ENCODE measurements at places on chromosomes 7 and 10.

GRCh38 chr7:139876622-139877283, 47.7 kb downstream of the TBXAS1 start:
- DNase-seq: no peak

- DNase-seq: no peak
Measured at GRCh38 chr7:110977127-110977737, 113.7 kb upstream of the LRRN3 start.

DNA sequence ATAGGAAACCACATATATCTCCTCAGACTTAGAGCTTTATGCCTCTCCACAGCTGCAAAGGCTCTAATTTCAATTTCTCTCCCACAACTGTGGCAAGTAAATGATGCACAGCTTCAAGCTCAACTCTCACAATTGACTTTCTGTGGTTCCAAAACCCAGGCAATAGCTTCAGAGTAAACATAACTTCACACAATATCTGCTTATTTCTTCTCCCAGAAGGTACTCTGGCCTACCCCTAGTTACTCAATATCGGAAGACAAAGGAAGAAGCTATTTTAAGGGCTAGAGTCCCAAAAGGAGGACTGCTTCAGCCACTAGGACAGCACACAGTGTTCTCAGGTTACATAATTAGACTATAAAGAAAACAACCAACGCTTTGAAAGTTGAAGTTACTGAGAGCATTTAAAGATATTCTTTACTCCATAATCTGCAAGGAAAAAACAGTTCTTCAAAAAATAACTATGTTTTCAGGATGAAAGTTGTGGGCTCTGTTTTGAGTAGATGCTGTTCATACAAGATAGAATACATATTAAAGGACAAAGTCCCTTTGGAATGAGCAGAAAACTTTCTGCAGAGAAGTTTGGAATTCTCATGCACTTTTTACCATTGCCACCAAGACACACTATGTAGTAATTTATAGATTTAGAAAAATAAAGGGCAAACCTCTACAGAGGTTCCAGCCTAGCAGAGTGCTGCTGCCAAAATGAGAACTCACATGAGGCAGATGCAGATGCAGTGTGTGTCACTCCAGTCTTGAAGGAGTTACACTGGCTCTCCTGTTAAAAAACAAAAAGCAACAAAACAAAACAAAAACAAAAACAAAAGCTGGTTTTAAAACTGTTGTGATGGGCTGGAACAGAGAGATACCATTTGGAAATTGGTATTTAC, 81.8 kb downstream of the NT5C2 start:
- no peak for DNase-seq

DNA sequence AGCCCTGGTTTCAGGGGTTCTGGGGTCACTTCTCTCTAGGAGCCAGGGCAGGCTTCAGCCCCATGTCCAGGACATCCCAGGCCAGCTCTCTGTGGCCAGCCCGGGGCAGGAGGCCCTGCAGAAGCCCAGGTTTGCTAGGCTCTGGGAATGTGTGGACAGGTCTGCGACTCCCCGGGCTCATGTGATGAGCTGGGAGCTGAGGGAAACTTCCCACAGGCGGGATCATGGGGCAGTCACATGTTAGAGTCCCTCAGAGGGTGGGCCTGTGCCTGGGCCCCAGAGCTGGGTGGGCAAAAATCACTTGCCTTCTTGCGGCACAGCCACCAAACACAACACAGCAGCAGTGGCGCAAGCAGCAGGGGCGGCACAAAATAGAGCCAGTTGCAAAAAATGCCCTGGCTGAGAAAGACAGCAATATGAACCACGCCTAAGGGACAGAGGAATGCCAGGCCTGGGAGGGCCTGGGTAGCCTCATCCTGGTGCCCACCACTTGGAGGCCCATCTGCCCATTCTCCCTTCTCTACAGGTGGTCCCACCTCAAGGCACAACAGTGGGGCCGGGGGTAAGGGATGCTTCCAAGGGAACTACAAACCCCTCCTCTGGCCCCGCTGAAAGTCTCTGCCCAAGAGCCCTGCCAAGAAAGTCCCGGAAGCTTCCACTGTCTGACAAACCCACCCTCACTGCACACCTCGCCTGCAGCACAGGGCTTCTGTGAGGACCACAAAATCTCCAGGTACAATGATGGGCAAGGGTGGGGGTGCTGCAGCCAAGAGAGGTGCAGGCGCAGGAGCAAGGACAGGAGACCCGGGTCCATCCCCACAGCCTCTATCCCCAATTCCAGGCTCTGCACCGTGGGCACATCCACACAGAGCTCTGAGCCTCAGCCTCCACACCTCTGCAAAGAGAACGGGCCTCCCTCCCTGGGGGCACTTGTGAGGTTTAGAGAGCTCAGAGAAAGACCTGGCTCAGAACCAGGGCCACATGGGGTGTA, 34.6 kb upstream of the ANTXRL start:
- DNase-seq: no peak

- DNase-seq: no peak
Measured at GRCh38 chr10:30396293-30396692, 37.7 kb upstream of the MAP3K8 start.

- peak; percentile 45 for DNase-seq
Measured at GRCh38 chr7:92133737-92134270, 473 bp downstream of the CYP51A1 start.

DNA sequence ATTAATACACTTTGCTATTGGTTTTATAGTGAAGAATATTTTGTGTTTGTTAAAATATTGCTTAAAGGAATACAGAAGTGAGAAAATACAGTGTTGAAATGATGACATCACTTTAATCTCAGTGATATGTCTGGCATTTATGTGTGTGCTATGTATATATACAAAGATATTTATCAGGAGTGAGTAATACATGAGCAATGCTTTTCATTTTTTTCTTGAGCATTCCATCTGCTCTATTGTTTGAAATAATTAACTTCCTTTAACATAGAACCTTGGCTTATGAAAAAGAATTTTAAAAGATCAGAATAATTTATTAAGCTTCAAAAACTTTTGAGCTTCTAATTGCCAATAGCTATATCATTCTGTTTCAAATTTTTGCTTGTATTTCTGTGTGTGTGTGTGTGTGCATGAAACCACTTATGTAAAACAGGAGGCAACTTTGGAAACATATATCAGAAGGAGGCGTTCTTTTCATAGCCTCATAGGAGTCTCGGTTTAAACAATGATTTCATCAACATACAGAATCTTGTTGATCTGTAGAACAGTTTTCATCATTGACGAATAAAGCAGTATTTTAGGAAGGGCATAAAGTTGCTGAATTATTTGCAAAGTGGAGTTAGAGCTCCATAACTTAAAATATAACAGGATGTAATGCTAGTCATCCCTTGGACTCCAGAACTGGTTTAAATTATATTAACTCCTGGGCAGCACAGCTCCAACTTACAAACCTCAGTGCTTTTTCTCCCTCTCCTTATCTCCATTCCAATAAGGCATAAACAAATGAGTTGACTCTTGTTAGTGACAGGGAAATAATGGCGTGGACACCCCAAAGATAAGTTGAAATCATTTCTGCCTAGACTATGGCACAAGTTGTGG, 228.4 kb upstream of the DGKB start:
- DNase-seq: peak; percentile 72

DNA sequence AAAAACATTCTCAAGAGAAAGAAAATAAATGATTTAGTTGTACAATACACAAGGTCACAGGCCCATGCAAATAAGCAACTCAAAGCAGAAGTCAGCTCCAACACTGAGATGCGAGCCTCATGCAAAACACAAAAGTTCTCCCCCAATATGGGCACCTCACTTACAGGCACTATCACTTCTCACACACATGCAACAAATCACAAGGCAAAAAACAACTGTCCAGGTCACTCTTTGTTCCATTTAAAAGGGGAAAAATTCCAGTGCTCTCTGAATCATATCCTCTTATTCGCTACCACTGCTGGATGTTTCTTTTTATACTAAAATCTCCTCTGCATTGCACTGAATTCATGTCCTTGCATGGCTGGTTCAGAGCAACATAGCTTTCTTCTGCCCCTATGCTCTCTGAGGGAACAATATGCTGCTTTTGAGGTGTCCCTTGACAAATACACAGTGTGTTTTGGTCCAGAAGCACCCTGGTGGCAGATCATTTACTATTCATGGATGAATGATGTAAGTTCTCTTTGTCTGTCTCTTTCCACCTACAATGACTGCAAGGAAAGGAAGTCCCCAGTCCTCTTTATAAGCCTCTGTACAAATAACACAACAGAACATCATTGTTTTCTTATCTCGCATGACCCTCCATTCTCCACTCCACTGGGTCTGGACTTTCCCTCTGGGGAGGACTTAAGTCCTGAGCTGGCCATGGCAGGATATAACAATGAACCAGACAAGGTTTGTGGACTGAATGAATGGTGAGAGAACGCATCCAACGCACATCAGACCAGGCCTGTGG, 85.4 kb upstream of the GSDME start:
- no peak for DNase-seq

GRCh38 chr7:128361411-128362379, at the start of gene PRRT4:
Gene PRRT4, minus strand, starts transcription at chr7:128361690.
- DNase-seq: peak; percentile 50

Measured in epithelial cell of esophagus (primary cell).